Natural killer cell (primary cell): ENCODE measurements at places on chromosomes 13 and 19. TPM values are rescaled to one million over a fixed set of nuclear protein-coding genes. Genes with fewer than 3 reads are reported as not detected.

The APOC1 gene
- total RNA-seq = not detected

The NCAN gene
- not detected for total RNA-seq

The OR10H1 gene
- total RNA-seq = 0.08 TPM

The CTU1 gene
- total RNA-seq = 2.5 TPM

The FXYD7 gene
- 4.0 TPM for total RNA-seq

DNA sequence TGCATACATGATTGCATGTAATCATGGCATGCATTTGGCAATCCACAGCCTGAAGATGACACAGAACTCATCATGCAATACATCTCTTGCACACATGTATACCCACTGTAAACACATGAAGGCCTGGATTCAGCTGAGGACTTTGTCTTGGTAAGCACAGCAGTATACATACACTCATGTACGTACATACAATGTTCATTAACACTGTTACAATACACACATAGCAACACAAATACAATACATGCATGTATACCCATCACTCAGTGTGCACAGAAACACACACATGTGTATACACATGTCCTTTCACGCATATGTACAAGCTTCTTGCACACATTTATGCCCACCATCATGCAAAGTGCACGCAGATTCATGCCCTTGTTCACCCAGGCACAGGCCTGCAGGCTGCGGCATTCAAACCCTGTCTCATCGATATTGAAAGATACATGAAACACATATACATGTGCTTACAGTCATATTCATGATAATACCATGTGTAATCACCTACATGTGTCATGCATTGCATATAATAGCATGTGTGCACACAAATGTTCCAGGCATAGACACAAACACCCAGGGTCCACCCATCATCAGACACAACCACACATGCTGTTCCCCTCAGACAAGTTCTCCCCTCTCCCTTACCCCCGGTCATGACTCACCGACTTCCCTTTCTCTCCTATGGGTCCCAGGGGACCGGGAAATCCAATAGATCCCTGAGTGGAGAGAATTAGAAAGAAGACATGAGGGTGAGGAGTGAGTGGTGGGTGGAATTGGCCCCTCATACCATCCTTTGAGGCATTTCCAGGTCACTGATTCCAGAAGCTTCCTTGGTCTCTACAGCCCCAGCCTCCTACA, 28.7 kb downstream of the COL5A3 start:
- no peak overlapping the region for H3K4me3 ChIP-seq
- no peak for DNase-seq
- H3K27ac ChIP-seq = no peak overlapping the region
- no peaks in the 10 kb centered on the region for H3K4me1 ChIP-seq
- H3K36me3 ChIP-seq = no peaks in the 10 kb centered on the region
- H3K27me3 ChIP-seq = no peaks in the 10 kb centered on the region

DNA sequence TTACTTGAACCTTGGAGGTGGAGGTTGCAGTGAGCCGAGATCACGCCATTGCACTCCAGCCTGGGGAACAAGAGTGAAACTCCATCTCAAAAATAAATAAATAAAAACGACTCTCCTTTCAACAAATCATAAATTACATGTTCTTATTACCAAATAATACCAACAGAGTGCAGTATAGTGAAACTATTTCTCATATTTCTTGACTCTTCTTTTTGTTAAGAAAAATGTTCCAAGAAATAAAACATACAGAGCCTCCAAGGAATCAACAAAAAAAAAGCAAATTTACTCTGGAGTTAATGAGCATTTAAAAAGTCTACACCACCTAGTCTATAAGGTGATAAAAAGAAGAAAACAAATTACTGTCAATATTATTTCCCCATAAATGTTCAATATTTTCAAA, 188.8 kb downstream of the KLF12 start:
- H3K36me3 ChIP-seq = peaks cover 2% of the 10 kb centered on the region
- H3K4me1 ChIP-seq = peaks cover 10% of the 10 kb centered on the region
- H3K4me3 ChIP-seq = no peak overlapping the region
- no peak overlapping the region for H3K27ac ChIP-seq
- no peaks in the 10 kb centered on the region for H3K27me3 ChIP-seq

GRCh38 chr13:96762876-96763275, 231.4 kb downstream of the OXGR1 start:
- H3K27me3 ChIP-seq = no peaks in the 10 kb centered on the region
- no peak overlapping the region for H3K4me3 ChIP-seq
- H3K36me3 ChIP-seq = no peaks in the 10 kb centered on the region
- H3K4me1 ChIP-seq = no peaks in the 10 kb centered on the region
- DNase-seq = no peak
- no peak overlapping the region for H3K27ac ChIP-seq

GRCh38 chr19:23378948-23379347, 16.3 kb downstream of the ZNF91 start:
- no peak overlapping the region for H3K4me3 ChIP-seq
- DNase-seq = no peak
- H3K36me3 ChIP-seq = peaks cover 16% of the 10 kb centered on the region
- H3K27me3 ChIP-seq = no peaks in the 10 kb centered on the region

DNA sequence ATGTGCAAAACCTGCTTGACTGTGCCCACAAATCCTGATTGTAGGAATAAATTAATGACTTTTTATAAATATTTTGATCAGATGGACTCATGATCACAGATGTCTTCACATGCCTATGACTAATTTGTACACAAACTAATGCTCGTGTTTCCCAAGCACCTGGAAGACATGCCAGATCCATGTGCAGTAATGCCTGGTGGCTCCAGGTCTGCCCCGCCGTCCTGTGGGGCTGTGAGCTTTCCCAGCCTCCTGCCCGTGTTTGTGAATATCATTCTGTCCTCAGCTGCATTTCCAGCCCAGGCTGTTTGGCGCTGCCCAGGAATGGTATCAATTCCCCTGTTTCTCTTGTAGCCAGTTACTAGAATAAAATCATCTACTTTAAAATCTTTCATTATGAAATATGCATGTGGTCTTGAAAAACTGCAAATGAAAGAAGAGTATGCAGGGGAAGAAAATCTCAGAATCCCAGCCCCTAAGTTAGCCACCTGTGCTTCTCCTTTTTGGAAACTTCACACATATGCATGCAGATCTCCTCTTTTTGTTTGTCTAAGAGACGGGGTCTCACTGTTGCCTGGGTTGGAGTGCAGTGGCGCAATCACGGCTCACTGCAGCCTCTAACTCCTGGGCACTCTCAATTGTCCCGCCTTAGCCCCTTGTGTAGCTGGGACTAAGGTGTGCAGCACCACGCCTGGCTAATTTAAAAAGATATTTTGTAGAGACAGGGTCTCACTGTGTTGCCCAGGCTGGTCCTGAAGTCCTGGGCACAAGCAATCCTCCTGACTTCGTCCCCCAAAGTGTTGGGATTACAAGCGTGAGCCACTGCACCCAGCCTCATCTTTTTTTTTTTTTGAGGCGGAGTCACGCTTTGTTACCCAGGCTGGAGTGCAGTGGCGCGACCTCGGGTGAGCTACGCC, 6.2 kb downstream of the RPL28 start:
- peaks cover 35% of the 10 kb centered on the region for H3K4me1 ChIP-seq
- H3K36me3 ChIP-seq = peaks cover 41% of the 10 kb centered on the region
- H3K27me3 ChIP-seq = no peaks in the 10 kb centered on the region

DNA sequence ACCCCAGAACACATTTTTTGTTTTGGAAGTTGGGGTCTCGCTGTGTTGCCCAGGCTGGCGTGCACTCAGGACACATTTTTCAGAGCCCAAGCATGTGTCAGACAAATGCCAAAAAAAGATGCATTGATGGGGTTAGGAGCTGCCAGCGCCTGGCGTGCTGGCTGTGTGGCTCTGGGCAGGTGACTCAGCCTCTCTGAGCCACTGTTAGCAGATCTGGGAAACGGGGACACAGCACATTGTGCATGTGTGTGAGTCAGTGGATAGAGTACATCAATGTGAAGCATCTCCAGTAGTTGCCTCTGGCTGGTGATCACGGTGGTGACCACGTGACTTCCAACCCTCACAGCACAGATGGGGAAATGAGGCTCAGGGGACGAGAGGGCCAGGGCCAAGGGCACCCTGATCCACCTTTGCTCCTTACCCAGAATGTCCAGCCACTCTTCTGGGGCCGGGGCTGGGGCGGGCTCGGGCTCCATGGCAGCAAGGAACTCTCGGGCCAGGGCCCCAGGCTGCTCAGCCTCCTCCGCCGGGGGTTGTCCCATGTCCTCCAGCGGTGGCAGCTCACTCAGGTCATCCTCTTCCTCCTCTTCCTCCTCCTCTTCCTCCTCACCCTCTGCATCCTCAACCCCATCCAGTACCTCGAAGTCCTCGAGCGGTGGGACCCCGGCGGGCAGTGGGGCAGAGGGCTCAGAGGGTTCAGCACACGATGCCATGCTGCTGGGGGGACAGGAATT, 1.9 kb downstream of the FKBP8 start:
- H3K4me1 ChIP-seq = peaks cover 22% of the 10 kb centered on the region
- H3K36me3 ChIP-seq = peaks cover 25% of the 10 kb centered on the region
- H3K27ac ChIP-seq = no peak overlapping the region
- DNase-seq = no peak
- no peak overlapping the region for H3K4me3 ChIP-seq

GRCh38 chr13:95571941-95572340, 19.4 kb downstream of the CLDN10 start:
- no peaks in the 10 kb centered on the region for H3K4me1 ChIP-seq
- H3K36me3 ChIP-seq = no peaks in the 10 kb centered on the region
- DNase-seq = no peak
- H3K27ac ChIP-seq = no peak overlapping the region

DNA sequence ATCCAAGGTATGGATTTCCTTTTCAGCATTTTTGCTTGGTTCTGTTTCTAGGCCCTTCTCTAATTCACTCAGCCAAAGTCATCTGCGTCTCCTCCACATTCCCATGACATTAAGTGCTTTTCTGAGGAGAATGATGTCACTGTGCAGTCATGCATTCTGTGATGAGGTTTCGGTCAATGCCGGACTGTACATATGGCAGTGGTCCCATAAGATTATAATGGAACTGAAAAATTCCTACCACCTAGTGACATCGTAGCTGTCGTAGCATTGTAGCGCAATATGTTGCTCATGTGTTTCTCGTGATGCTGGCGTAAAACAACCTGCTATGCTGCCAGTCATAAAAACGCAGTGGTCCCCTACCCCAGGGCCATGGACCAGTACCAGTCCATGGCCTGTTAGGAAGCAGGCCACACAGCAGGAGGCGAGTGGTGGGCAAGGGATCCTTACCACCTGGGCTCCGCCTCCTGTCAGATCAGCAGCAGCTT, 63.4 kb upstream of the TNFRSF19 start:
- no peak overlapping the region for H3K4me3 ChIP-seq
- H3K27ac ChIP-seq = no peak overlapping the region
- H3K27me3 ChIP-seq = no peaks in the 10 kb centered on the region
- no peaks in the 10 kb centered on the region for H3K4me1 ChIP-seq
- H3K36me3 ChIP-seq = no peaks in the 10 kb centered on the region

DNA sequence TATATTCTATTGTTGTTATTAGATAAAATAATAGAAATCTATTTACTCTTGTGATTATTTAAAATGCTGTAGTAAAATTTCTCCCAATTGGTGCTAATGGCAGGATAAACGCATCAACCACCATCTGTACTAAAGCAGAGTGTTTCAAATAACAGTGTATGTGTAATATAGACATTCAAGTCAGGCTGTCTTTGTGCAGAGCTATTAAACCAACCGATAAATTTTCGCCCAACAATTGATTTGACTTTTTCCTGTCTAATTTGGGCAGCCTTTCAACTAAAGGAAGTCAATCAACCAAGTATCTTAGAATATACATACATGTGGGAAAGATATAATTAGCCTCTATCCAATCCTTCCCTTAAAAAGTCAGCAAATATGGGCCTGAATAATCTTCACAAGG, 5.8 kb downstream of the AMER2 start:
- no peak overlapping the region for H3K4me3 ChIP-seq
- no peaks in the 10 kb centered on the region for H3K36me3 ChIP-seq
- DNase-seq = no peak

DNA sequence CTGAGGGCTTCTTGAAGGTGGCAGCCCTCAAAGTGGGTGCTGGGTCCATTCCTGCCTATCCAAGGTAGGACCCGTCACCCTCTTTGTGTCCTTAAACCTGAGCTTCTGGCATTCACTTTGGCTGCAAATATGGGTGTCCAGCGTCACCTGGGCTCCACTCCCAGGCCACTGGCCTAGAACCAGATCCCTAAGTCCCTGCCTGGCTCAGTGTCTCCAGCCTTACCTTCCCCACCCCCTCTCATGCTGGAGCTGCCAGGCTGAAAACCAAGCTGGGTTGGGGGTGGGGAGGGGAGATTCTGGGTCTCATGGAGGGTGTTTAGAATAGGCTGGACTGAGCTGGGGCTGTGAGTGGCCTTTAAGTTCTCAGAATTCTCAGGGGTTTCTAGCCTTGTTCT, 12.4 kb downstream of the PDE4A start:
- no peaks in the 10 kb centered on the region for H3K36me3 ChIP-seq
- H3K4me3 ChIP-seq = peak overlapping the region; percentile 25
- H3K27me3 ChIP-seq = no peaks in the 10 kb centered on the region
- DNase-seq = no peak
- peaks cover 50% of the 10 kb centered on the region for H3K4me1 ChIP-seq

GRCh38 chr19:36528921-36529518, 949 bp upstream of the ZNF260 start:
- H3K36me3 ChIP-seq = peaks cover 7% of the 10 kb centered on the region
- peak overlapping the region; percentile 76 for H3K4me3 ChIP-seq
- peak; percentile 65 for DNase-seq
- peak overlapping the region; percentile 93 for H3K27ac ChIP-seq
- H3K27me3 ChIP-seq = no peaks in the 10 kb centered on the region

DNA sequence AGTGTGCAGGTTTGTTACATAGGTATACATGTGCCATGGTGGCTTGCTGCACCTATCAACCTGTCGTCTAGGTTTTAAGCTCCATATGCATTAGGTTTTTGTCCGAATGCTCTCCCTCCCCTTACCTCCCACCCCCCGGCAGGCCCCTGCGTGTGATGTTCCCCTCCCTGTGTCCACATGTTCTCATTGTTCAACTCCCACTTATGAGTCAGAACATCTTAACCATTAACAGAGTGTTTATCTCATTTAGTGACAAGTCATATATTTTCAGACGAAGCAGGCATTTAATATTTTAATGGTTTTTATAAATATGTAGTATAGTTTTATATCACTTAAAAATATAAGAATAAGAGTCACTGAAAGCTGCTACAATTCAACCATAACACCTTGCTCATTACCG, 780.5 kb upstream of the ARGLU1 start:
- H3K36me3 ChIP-seq = no peaks in the 10 kb centered on the region
- H3K4me3 ChIP-seq = no peak overlapping the region
- no peaks in the 10 kb centered on the region for H3K4me1 ChIP-seq
- H3K27me3 ChIP-seq = no peaks in the 10 kb centered on the region
- no peak for DNase-seq
